ENCODE measurements at places on chromosomes 12 and 14. TPM values are rescaled to one million over a fixed set of nuclear protein-coding genes. Genes with fewer than 3 reads are reported as not detected.

DNA sequence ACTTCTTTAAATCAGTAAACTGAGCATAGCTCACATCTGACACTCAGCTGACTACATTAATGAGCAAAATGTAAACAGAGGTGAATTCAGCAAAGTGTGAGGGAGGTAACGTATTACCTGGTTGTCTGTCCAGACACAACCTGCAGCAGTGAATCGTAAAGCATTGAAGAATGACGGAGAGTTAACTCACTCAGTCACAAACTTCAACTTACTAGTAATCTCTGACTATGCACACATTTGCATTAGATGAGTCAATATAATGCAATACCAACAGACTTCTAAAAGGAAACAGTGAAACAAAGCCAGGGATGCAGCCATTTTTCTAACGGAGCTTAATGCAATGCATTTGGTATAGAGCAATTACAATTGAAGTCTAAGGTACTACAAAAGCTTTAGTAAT, 40.0 kb downstream of the STX2 start:
- no peak for DNase-seq

The CTSG gene
- 2.1 TPM for total RNA-seq

The SPRYD3 gene
- 79.7 TPM for total RNA-seq

The HNF1A gene
- not detected for total RNA-seq

GRCh38 chr12:70052476-70052875, 190.8 kb upstream of the CNOT2 start:
- DNase-seq, result no peak

- no peak for DNase-seq
Measured at GRCh38 chr12:3728686-3729085, 24.2 kb downstream of the CRACR2A start.

- DNase-seq, result no peak
Measured at GRCh38 chr14:49106741-49107667, 479.2 kb downstream of the RPS29 start.

- no peak for DNase-seq
Measured at GRCh38 chr14:41397926-41398325, 208.8 kb upstream of the LRFN5 start.

- DNase-seq, result no peak
Measured at GRCh38 chr12:92952394-92952793, 23.3 kb upstream of the EEA1 start.

GRCh38 chr14:92041203-92041602, 1.3 kb upstream of the TRIP11 start:
- no peak for DNase-seq

The TCL1A gene
- total RNA-seq, result 0.99 TPM

DNA sequence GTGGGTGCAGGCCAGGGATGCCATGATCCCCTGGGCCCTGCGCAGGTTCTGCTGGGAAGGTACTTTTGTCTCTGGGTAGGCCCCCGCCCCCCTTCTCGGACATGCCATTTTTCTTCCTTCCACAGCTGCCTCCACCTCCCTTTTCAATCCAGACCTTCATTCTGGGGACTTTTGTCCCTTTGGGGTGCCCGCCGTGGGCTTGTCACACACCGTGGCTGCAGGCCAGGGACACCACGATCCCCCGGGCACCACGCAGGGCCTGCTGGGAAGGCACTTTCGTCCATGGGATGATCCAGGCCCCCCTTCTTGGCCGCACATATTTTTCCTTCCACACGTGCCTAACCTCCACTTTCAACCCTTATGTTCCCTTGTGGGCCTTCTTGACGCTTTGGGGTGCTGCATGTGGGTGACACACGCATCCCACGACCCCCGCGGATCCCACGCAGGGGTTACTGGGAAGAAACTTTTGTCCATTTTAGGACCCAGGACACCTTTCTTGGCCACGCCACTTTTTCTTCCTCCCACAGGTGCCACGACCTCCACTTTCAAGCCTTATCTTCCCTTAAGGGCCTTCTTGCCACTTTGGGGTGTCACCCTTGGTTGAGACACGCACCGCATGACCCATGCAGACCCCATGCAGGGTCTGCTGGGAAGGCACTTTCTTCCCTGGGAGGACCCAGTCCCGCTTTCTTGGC, 272.5 kb downstream of the ALG10 start:
- DNase-seq, result no peak

- peak; percentile 70 for DNase-seq
Measured at GRCh38 chr12:53862206-53862605, 76.4 kb upstream of the HOXC13 start.

The OTX2 gene
- total RNA-seq, result not detected

The CACNA2D4 gene
- total RNA-seq, result 3.8 TPM

The PRKCH gene
- 67.6 TPM for total RNA-seq

GRCh38 chr12:27595231-27595642, 71.2 kb downstream of the PPFIBP1 start:
- DNase-seq, result no peak

DNA sequence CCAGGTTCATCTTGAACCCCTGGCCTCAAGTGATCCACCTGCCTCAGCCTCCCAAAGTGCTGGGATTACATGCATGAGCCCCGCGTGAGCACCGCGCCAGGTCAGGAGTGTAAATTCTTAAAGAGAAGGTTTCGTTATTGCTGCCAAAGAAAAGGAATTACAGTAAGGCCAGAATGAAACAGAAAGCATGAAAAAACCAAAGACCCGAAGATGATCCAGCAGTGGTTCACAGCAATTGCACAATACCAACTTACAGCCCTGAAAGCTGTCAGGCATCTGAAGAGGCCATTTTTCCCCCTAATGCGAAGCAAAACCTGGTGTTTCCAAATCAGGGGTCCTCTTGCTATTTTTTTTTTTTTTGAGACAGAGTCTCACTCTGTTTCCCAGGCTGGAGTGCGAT, 10.3 kb downstream of the RBM23 start:
- no peak for DNase-seq

GRCh38 chr12:25496098-25496587, 56.9 kb downstream of the LMNTD1 start:
- DNase-seq, result no peak

DNA sequence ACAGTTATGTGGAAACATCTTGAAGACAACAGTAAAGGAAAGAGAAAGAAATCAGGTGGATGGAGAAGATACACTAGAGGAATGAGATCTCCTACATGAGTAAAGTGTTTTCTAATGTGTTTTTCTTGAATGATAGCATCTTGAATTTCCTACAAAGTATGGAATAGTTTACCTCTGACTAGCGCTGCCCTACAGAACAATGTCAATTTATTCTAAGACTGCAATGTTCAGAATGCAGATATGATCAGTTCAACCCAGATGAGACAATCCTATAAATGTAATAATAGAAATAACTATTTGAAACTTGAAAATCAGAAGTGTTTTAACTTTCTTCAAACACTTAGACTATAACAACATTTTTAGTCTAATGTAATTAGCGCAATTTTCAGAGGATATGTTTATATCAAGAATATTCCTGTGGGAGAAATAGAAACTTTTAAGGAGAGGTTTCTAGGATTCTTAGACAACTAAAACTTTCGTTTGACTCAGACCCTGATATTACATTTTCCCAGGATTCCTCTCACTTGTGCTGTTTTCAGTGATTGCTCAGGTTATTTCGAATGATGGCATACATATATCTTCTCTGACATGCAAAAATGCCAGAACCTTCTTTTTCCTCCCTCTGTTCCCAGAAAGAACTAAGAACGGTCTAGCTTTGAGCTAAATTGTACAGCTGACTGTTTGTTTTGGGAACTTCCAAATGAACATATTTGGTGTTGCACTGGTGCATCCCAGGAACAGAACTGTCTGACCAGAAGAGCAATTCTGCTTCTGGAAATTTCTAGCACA, 1017.4 kb downstream of the DIO2 start:
- no peak for DNase-seq

DNA sequence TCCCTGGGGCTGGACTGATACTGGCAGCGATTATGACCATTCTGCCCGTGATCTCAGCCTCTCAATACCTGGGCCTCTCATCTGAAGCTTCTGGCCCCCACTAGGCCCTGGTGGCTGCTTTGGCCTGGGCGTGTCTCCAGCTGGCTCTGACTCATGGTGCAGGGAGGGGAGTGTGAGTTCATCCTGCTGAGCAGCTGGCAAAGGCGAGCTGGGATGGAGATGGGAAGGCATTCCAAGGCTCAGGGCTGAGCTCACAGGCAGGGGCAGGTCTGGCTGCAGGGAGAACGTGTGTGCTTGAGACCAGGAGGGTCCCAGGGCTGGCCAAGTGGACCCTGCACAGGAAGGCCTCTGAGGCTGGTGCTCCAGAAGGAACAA, 221.8 kb downstream of the TMEM121 start:
- no peak for DNase-seq

The HOXC10 gene
- total RNA-seq, result not detected

- DNase-seq, result no peak
Measured at GRCh38 chr12:124466216-124467128, 100.9 kb downstream of the NCOR2 start.

DNA sequence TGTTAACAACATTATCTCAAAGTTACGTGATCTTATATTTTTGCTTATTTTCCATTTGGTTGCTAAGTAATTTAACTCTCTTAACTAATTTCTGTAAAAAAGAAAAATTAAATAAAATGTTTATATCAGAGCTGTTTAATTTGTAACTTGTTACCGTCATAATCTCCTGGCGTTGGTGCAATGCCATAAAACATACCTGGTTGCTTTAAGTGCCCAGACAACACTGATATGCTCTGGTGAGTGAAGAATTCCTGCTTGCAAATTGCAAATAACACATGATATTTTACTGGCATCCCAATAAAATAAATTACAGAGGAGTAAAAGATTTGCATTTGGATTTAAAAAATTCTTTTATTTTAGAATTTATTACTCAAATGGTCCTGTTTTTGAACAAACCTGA, 640.1 kb upstream of the MIS18BP1 start:
- no peak for DNase-seq

The MDM1 gene
- total RNA-seq, result 11.3 TPM

DNA sequence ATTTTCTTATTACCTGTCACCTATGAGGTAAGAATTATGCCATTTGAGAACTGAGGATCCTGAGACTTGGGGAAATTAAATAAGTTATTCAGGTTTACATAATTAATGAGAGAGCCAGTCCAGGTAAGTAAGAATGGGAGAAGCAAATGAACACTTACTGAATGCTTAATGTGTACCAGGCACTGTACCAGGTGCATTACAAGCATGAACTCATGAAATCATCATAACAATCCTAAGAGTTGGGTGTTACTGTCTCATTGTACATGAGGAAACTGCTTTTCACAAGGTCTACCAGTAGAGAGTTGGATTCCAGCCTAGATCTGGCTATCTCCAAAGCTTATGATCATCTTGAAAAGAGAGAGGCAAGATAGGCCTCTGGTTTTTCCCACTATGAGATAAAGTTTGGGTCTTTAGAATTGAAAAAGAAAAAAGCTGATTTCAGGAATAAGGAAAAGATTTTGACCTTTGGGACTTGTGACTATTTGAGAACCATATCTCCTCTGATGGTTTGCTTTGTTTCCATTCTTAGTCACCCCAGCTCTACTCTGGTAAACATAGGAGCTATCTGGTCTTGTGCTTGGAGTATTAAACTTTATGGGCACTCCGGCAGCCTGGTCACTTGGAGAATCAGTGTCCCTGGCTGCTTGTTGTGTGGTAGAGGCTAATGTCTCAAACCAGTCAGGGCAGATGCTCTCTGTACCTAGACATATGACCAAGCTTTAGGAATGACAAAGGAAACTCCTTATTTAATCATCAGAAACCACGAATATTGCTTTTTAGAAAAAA, 48.0 kb downstream of the PTHLH start:
- no peak for DNase-seq

DNA sequence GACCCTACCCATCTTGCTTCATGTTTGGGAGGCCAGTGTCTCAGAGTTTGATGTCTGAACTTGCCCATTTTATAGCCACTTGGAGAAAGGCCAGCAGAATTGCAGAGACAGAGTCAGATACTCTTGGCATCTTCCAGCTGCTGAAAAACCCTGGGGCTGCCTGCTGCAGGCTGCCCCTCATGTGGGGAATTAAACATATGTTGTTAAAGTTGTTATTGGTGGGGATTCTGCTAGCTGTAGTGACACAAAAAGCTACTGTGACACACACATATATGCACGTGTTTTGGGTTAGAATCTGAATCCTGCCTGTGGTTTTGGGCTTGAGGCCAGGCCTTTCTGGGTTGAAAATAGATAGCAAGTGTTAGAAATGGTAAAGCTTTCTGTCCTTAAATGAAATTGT, 1288.4 kb downstream of the AACS start:
- no peak for DNase-seq

The OR8S1 gene
- 0.32 TPM for total RNA-seq

- no peak for DNase-seq
Measured at GRCh38 chr12:109777544-109777943, 55.7 kb downstream of the TRPV4 start.

- DNase-seq, result no peak
Measured at GRCh38 chr14:105363847-105364708, 34.3 kb upstream of the TEX22 start.

The HOXC12 gene
- not detected for total RNA-seq

GRCh38 chr12:64093689-64094088, 128.4 kb downstream of the KICS2 start:
- DNase-seq, result no peak

The TCL1B gene
- total RNA-seq, result not detected

The LRRC43 gene
- 2.5 TPM for total RNA-seq

DNA sequence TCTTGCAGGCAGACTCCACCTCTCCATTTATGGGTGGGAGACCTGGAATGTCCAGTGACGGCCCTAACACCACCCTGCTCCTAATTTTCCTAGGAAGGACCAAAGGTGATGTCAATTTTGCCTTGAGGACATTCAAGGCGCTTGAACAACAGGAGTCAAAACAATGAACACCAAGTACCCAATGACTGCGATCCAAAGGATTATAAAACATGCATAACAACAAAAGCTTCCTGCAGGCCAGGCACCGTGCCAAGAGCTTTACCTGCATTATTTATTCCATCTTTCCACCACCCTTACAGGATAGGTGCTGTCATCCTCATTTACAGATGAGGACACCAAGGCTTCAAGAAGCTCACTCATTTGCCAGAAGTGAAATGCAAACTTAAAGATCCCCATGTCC, 15.2 kb upstream of the FOXN3 start:
- DNase-seq, result no peak

DNA sequence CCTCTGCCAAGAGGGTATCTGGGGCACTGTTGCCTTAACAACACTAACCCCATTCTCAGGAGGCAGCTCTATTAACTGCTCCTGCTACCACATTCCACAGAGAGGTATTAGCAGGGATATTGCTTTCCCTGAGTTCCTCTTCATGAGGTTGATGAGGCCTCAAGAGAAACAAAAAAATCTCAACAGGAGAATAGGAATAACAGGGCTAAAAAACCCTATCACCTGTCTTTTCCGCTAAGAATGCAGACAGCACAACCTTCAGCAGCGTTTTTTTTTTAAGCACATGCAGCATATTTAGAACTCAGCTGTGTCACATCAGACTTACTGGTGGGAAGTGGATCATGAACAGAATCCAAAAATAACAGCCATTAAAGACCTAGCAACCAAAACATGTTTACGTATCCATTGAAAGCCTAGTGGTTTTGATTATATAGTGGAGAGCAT, 29.2 kb downstream of the ATF7 start:
- no peak for DNase-seq

GRCh38 chr12:127381681-127382080, 885.3 kb upstream of the TMEM132C start:
- no peak for DNase-seq

- no peak for DNase-seq
Measured at GRCh38 chr14:59695198-59695597, 118.6 kb upstream of the CCDC175 start.

The TMEM121 gene
- total RNA-seq, result 2.9 TPM

The LAG3 gene
- 1.7 TPM for total RNA-seq

The EIF2S3B gene
- total RNA-seq, result 0.17 TPM

The PNP gene
- 85.2 TPM for total RNA-seq

GRCh38 chr12:77992760-77993159, 162.1 kb downstream of the NAV3 start:
- DNase-seq, result no peak

The PLCZ1 gene
- total RNA-seq, result not detected
